Right kidney (tissue), 9 donors: ENCODE measurements at places on chromosomes 11 and 22.

DNA sequence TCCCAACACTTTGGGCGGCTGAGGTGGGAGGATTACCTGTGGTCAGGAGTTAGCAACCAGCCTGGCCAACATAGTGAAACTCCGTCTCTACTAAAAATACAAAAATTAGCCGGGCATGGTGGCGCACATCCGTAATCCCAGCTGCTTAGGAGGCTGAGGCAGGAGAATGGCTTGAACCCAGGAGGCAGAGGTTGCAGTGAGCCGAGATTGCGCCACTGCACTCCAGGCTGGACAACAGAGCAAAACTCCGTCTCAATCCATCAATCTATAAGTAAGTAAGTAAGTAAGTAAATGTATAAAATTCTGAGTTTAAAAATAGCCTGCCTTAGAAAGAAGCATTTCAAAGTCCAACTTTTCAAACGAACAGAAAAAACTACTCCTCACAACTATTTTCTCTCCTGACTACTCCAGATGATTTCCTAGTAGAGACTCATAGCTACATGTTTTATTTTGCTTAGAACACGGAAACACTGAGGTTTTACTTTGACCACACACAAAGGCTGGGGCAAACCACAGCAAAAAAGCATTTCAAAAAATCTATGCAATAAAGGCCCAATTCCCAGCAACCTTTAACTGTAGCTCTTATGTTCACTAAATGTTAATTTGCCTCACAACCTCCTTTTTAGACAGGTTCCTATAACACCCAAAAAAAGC is 16.3 kb downstream of the SPTY2D1 start:
- no peak for DNase-seq

- no peak for DNase-seq
These were observed at the start of gene CAVIN3 for GRCh38 chr11:6320411-6321155. CAVIN3 (minus strand) TSS chr11:6320501; CDS start chr11:6320476, 25 bp downstream.

DNA sequence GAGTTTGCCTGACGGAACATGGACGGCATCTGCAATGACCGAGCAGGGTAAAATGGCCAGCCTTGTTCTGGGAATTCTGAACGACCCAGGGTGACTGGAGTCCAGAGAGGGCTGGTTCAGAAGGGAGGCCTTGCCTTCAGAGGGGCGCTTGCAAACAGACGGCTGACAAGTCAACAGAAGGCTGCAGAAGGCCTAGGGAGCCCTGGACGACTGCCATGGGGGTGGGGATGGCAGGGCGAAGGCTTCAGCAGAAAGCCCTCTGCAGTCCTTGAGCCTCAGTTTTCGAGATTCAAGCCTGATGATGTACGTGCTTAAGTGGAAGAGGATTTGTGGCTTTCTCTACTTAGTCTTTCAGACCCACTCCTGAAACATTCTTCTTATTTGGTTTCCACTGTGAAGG is 117.1 kb upstream of the TBCEL start:
- no peak for DNase-seq

GRCh38 chr11:104327861-104328511 is 164.0 kb upstream of the PDGFD start:
- no peak for DNase-seq

DNA sequence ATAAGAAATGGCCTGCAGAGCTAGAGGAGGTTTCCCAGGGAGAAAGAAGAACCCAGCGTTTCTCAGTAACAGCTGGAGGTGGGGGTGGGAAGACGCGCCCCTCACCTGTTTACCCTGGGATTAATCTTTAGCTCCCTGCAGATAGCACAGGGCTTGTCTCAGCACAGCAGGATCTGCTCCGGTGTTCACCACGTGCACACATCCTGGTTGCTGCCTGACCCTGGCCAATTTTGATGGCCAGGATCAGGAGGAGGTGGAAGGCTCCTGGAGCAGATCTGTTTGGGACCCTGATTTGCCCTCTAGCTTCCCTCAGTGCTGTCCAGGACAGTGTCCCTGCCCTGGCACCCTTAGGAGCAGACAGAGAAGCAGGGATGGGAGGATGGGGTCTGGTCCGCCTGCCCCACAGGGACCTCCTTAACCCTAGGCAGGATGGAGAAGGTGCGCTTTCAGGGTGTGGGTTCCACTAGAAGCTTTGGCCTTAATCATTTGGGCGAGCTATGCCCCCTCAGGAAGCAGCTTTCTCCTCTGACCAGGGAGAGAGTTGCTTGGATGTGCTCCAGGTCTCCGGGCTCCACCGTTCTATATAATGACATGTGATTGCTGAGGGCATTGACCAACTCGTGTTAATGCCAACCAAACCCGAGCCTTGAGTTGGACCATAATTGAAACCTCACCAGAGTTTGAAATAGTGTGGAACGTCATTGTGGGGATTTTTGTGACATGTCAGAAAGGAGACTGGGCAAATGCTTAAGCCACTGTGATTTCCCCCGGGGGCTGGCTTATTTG is 19.3 kb downstream of the UPB1 start:
- DNase-seq: no peak

DNA sequence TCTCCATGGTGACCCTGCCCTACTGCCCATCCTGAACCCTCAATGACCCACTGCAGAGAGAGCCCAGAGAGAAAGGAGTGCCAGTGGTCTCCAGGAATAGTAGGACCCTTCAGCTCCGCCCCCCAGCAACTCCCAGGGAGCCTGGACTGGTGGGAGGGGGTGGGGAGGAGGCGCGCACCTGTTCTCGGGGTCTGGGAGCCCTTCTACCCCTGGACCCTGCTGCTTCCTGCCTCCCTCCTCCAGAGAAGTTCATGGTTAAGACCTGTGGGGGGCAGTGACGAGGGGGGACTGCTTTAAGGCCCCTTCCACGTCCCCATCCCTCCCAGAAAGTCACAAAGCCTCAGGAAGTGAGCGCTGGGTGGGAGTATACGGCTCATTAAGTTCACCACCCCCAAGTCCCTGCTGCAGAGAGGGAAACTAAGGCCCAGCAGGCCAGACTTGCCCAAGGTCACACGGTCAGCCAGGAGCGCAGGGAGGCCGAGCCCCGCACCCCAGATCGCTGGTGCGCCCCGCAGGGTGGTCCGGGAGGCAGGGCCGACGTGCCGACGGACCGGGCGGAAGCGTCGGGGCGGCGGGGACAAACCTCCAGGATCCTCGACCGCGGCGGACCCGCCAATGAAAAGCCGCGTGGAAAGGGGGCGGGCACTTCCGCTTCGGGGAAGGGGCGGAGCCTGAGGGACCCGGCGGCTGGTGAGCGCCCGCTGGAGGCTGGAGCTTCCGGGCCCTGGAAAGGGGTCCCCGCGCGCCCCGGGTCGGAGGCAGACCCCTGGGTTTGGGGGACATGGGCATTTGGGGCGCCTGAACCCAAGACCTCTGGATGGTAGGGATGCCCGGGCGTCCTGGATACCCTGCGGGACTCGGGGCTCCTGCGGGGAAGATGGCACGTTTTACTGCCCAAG is at the start of the genes NUDT22 and TRPT1:
TSS of gene NUDT22 (plus strand) at position 667 of the 899 bp plus-strand sequence. CDS start 379 bp downstream, outside the sequence.
TSS of gene TRPT1 (minus strand) at position 579 of the 899 bp plus-strand sequence. CDS start at position 253, 326 bp downstream.
- DNase-seq: peak; percentile 92

DNA sequence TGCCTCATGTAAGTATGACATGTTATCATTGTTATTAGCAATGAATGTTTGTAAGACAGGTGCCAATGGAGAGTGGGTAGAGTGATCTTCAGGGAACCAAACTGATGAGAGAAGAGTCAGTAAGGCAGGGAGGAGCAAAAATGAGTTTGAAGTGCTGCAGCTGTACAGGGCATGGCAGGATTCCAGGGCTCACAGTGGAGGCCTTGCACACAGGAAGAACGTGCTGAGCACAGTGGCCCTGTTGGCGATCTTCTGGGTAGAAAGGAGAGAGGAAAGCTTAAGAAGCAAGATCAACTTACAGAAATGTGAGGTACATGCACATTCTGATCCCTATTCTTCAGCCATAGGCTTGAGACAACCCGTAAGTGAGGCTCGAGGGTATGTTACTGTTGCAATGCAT is 219.3 kb upstream of the TMEM45B start:
- DNase-seq: no peak

- no peak for DNase-seq
These were observed 3.5 kb upstream of the ELMOD1 start for GRCh38 chr11:107587306-107587979.
